ENCODE measurements at places on chromosomes 16 and 17.

DNA sequence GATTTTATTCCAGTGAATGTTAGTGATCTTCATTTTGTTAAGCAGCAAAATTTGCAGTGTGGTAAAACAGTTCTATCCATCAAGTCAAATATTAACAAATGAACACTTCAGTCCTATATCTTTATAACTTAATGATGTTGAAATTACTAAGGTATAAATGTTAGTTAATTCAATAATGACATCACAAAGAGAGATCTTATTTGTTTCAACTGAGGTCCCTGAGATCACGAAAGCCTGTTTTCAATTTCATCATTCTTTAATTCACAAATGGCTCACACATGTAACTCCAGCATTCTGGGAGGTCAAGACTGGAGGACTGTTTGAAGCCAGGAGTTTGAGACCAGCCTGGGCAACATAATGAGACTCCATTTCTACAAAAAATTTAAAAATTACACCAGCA, 13.9 kb downstream of the SMURF2 start:
- DNase-seq, result no peak

DNA sequence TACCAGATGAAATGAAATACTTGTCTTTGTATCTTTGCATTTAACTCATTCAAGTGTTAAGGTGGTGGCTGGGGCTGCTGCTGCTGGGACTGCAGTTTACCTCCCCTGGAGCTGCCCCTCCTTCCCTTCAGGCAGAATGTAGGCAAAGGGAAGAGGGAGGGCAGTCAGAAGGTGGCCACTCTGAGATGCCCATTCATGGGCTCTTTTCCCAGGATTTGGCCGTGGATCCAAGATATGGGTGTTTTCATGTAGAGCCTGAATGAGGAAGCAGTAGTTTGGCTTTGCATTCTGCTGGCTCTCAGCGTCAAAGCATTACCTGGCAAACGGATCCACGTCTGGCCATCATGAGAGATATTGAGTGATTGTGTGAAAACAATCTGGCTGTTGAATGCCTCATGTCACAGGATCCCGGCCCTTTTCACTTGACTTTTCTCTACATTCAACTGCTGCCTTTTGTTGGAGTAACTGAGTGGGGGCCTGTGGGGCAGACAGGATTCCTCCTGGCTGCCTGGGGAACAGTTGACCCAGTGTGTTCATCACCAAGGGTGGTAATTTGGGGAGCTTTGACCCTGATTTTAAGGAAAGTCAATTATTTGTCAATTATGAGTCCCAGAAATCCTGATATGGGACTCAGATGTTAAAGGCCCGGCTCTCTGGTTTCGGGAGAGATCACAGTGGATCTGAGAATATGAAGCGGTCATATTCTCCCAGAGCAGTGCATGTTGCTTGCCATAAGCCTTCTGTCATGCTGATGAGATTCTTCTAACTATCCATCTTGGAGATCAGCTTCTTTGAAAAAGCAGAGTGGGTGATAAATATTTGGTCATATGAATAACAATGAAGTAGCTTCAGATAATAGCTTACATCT, 236.8 kb downstream of the IRX3 start:
- DNase-seq, result no peak

- no peak for DNase-seq
Measured at GRCh38 chr16:29757950-29758466, 12.2 kb upstream of the C16orf54 start.

GRCh38 chr17:17326275-17326875, 23.2 kb downstream of the NT5M start:
- no peak for DNase-seq
